ENCODE measurements at places on chromosomes 3 and 15.

- peak; percentile 82 for DNase-seq
Measured at GRCh38 chr3:37996785-37997301, 6.3 kb downstream of the VILL start.

DNA sequence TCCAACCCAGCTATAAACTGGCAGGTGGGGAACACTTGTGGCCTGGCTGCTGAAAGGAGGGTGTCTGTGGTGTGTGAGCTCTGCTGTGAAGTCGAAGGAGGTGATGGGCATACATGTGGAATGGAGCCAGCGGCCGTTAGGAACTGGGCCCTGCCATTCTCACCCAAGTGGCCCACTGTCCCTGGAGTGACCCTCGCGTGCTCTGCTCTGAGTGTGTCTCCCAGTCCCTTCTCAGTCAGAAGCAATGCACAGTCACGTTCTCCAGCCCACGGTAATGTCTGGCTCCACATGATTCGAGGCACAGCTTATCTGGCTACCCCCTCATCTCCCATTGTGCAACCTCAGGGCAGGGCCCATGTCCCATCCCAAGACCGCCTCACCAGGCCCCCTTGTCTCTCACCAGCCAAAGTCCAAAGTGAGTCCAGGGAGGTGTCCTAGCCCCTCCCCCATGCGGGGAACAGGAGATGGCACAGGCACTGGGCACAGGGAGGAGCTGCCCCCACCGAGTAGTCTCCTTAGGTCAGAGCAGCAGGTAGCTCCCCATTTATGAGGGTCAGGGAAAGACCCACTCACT, 62.9 kb downstream of the ZNF445 start:
- DNase-seq, result no peak

DNA sequence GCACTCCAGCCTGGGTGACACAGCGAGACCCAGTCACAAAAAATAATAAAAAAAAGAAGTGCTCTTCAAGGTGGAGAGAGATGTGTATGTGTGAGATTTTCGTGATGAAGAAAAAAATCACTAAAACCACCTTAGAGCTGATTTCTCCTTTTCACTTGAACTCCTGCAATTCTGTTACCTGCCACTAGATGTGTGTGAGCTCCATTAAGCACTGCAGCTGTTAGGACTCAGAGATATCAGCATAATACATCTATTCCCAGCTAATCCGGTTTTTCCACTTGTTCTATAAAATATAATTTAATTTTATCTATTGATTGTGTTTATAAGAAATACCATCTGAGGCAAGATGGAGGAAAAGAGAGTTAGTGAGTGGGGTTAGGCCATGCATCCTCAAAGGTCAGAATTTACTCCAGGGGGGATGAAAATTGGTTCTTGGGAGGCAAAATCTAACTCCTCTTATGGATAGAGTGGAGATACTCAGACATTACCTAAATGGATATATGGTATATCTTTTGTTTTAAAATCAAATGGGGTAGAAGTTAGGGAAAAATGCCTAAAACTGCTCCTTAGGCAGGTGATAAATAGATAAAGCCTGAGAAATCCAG, 152.7 kb downstream of the IL20RB start:
- no peak for DNase-seq

- no peak for DNase-seq
Measured at GRCh38 chr15:35080226-35080625, 4.9 kb downstream of the NANOGP8 start.

DNA sequence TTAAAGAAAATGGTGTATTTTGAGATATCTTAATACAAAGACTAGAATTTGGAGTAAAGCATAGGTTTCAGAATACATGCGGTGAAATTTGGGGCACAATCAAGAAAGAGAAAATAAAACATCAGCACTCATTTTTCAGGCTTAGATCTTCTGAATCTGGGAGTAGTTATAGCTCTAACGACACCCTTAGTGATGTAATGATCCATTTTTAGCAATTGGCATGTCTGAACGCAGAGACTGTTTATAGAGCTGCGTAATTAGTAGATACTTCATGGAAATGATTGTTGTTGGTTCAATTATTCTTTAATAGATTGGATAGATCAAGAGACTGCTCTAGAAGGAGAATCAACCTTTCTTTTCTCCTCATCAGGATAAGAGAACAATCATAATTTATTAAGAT, 47.5 kb upstream of the SNRK start:
- no peak for DNase-seq

DNA sequence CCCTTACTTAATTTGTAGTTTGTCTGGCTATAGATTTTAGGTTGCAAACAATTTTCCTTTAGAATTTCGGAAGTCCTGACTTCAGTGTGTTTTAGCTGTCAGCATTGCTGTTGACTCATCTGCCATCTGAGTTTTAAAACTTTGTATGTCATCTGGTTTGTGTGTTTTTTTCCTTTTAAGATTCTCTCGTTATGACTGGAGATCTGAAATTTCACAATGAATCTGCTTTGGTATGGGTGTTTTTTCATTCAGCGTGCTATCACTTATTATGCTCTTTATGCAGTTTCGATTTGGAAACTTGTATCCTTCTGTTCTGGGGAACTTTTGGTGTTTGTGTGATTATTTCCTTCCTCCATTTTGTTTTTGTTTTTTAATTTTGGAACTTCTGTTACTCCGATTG, 53.7 kb upstream of the ZNF280D start:
- no peak for DNase-seq

DNA sequence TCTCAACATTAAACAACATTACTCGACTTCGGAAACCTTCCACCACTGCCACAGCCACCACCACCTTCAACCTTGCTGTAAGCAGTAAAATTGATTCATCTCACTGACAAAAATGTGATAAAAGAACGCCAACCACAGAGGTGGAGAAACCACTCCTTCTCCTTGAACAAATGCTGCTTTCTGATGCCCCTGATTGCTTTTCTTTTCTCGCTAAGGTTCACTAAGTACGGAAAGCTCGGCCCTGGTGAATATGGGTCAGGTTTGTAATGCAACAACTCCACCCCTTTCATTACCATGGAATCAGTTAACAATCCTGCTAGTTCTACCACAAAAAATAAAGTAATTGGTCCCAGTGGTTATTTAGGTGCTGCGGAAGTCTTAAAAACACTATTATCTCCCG, 44.9 kb downstream of the MEIS2 start:
- no peak for DNase-seq

GRCh38 chr3:167031364-167032049, 348.6 kb downstream of the ZBBX start:
- no peak for DNase-seq

- DNase-seq, result no peak
Measured at GRCh38 chr15:57321485-57321884, 54.8 kb upstream of the CGNL1 start.

DNA sequence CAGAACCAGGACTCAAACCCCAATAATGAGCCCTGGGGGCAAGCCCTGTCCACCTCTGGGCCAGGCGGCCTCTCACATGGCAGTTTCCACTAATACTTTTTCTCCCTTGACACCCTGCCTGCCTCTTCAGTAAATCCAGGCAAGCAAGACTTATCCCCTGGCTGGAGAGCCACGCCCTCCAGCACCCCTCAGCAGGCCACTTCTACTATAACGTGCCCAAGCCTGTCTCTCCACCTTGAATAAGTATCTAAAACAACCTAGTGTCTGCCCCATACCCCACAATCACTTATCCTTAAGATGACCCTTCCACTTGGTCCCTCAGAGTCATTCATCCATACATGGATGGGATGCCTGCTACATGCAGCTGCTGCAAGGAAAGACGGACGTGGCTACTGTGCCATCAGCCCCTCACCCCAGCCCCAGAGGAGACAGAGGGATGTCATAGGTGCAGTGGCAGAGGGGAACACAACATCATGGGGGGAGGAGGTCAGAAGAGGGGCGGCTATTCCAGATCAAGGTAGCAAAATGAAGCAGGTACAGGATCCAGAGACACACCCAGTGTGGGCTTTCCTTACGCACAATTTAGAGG, 63.4 kb downstream of the LRIG1 start:
- no peak for DNase-seq

GRCh38 chr3:58952128-58952917, 97.5 kb downstream of the CFAP20DC start:
- DNase-seq, result no peak

GRCh38 chr15:41789662-41790061, 15.4 kb downstream of the MAPKBP1 start:
- DNase-seq, result no peak

GRCh38 chr3:197878427-197878826, 71.6 kb upstream of the RPL35A start:
- DNase-seq, result peak; percentile 35

GRCh38 chr3:179432021-179432420, 19.2 kb downstream of the GNB4 start:
- DNase-seq, result peak; percentile 48

DNA sequence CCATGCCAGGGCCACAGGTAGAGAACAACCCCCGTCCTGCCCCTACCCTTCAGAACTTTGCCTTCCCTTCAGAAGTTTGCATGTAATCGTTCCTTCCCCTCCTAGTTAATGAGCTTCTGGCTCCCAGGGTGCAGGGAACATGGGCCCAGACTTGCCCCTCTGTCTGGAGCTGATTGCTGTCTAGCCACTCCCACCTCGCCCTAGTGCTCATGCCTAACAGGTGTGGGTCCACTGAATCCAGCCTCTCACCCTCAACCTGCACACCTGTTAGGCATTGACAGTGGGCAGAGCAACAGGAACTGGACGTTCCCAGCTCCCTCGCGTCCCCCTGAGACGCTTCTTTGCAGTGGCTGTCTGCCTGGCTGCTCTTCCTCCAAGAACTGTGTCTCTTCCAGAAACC, 40.3 kb downstream of the WNT5A start:
- DNase-seq, result no peak

DNA sequence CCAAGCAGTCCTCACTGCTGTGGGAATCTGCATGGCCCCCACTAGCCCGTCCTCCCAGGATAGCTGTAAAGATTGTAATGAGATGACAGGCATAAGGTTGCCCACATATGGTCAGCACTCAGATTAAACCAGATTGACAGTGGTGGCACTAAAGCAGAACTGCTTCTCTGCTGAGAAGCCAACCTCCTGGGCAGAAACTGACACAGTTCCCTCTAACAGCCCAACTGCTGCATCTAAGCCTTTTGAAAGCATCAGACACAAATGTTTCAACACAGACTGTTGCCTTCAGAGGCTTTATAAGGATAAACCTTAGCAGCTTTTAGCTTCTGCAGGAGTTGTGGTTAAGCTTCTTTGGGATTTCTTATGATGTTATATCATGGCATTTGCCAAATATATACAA, 13.0 kb downstream of the DCLK3 start:
- DNase-seq, result no peak

GRCh38 chr3:186465508-186465907, 78.7 kb downstream of the CRYGS start:
- no peak for DNase-seq

DNA sequence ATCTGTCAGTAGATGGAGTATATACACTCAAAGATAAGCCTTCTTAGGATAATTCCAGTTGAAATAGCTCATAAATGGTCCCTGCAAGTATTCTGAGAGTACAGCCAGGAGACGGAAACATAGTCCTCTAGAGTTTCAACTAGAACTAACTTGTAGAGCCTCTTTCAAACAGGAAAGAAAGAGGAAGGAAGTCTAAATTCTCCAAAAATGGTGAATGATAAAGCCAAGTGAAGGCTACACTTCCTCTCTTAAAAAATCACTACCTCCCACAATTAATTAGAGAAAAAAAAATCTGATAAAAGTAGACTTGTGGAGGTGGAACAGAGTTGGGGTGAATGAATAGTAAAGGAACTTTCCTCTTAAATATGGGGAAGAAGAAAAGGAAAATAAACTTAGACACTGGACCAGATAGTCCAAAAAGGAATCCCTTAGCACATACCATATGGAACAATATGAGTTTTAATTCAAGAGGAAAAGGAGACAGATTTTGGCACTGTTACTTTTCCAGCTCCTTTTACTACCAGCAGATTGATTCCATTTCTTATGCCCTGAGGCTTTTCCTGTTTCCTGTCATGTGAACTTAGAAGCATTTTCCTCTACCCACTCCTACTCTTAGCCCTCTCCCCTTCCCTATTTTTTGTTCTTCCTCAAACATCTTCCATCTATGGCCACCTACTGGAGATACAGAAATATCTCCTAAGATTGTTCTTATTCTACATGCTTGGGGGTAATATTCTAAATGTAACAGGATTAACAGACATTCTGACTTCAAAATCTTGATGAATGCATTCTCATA, 207.6 kb downstream of the CHST2 start:
- DNase-seq, result peak; percentile 2

DNA sequence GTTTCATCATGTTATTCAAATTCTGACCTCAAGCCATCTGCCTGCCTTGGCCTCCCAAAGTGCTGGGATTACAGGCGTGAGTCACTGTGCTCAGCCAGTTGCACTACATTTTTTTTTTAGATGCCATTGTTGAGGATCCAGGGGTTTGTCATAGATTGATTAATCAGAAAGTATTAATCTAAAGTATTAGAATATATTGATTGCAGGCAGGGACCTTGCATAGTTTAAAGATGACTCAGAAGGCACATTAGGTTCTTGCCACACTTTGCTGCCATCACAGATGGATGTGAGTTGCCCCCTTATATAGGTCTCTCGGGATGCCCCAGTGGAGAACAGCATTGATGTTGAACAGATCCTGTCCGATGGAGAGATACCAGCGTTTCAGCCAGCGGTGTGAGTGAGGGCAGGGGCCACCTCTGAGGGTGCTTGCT, 41.1 kb downstream of the IGF1R start:
- DNase-seq, result no peak

- DNase-seq, result peak; percentile 7
Measured at GRCh38 chr3:64083575-64083974, 60.3 kb upstream of the PSMD6 start.

- no peak for DNase-seq
Measured at GRCh38 chr3:178802259-178802658, 266.0 kb downstream of the KCNMB2 start.

- no peak for DNase-seq
Measured at GRCh38 chr3:65146179-65146578, 458.4 kb upstream of the ADAMTS9 start.

GRCh38 chr3:145698250-145698649, 462.7 kb downstream of the PLOD2 start:
- DNase-seq, result no peak

GRCh38 chr3:126053949-126054569, 29.9 kb downstream of the SLC41A3 start:
- DNase-seq, result no peak

- no peak for DNase-seq
Measured at GRCh38 chr3:46484911-46485778, 12.6 kb upstream of the RTP3 start.

GRCh38 chr3:125437631-125438435, 62.7 kb upstream of the ZNF148 start:
- DNase-seq, result peak; percentile 35

DNA sequence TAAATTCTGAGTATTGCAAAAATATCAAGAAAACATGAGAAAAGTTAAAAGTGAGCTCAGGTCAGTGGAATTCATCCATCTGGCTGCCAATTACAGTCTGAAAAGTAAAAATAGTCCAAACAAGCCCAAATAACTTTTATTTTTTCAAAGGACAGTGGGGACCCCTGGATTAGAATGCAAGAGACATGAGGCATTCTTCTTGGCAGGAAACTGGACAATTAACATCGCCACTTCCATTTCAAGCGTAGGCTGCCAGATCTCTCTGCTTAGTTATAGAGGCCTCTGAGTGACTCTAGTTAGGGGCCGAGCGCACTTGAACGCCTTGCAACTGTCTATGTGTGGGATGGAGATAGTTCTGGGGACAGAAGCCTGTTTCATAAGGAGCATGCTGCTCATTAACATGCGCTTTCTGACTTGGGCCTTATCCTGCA, 189.1 kb downstream of the GHSR start:
- no peak for DNase-seq
